SJCRH30 (cell line): ENCODE measurements at places on chromosomes 5 and 9. TPM values are rescaled to one million over a fixed set of nuclear protein-coding genes. Genes with fewer than 3 reads are reported as not detected.

GRCh38 chr5:127762412-127762811 is 59.2 kb downstream of the CCDC192 start:
- H3K4me3 ChIP-seq, result no peak overlapping the region
- H3K27ac ChIP-seq, result no peak overlapping the region
- no peaks in the 10 kb centered on the region for H3K27me3 ChIP-seq

GRCh38 chr9:135415586-135415985 is 64.0 kb upstream of the PPP1R26 start:
- no peak overlapping the region for H3K27ac ChIP-seq
- no peaks in the 10 kb centered on the region for H3K36me3 ChIP-seq
- no peaks in the 10 kb centered on the region; the same call in 1 of the 2 replicates for H3K4me1 ChIP-seq
- DNase-seq, result no peak
- no peak overlapping the region for H3K4me3 ChIP-seq

GRCh38 chr9:26308328-26308727 is 584.3 kb downstream of the CAAP1 start:
- no peak for DNase-seq
- H3K36me3 ChIP-seq, result no peaks in the 10 kb centered on the region
- no peaks in the 10 kb centered on the region for H3K4me1 ChIP-seq
- no peak overlapping the region for H3K27ac ChIP-seq

DNA sequence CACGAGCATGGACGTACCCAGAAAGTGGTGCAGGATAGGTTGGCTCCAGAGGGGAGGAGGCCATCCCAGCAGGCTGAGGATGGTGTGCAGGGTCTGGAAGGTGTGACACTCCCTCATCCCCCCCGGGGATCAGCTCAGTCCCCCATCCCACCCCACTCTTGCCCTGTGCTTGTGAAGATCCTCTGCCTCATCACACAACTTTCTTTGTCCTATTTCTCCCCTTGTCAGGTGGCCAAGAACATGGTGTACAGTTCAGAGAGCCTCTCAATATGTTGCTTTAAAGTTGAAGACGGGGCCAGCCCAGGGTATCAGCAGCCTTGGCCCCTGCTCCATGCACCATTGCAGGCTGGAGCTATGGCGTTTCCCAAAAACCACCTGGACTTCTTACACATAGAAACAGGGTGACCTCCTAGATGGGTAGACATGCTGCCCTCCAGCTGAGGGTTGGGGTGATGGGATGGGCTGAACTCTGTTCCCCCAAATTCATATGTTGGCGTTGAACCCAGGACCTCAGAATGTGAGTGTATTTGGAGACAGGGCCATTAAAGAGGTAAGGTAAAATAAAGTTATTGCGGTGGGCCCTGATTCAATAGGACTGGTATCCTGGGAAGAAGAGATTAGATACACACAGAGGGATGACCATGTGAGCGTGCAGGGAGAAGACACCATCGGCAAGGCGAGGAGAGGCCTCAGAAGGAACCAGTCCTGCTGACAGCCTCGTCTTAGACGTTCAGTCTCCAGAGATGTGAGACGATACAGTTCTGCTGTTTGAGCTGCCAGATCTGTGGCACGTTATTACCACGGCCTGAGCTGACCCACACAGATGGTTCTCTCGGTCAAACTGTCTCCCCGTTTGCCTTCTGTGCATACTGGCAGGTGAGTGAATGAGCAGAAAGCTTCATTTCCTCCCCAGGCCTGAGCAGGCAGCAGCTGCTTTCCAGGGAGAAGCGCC is 272.5 kb downstream of the GADD45G start:
- no peaks in the 10 kb centered on the region for H3K36me3 ChIP-seq
- no peak for DNase-seq
- no peak overlapping the region for H3K27ac ChIP-seq
- no peaks in the 10 kb centered on the region for H3K27me3 ChIP-seq
- no peak overlapping the region for H3K4me3 ChIP-seq
- H3K4me1 ChIP-seq, result peaks cover 40% of the 10 kb centered on the region

DNA sequence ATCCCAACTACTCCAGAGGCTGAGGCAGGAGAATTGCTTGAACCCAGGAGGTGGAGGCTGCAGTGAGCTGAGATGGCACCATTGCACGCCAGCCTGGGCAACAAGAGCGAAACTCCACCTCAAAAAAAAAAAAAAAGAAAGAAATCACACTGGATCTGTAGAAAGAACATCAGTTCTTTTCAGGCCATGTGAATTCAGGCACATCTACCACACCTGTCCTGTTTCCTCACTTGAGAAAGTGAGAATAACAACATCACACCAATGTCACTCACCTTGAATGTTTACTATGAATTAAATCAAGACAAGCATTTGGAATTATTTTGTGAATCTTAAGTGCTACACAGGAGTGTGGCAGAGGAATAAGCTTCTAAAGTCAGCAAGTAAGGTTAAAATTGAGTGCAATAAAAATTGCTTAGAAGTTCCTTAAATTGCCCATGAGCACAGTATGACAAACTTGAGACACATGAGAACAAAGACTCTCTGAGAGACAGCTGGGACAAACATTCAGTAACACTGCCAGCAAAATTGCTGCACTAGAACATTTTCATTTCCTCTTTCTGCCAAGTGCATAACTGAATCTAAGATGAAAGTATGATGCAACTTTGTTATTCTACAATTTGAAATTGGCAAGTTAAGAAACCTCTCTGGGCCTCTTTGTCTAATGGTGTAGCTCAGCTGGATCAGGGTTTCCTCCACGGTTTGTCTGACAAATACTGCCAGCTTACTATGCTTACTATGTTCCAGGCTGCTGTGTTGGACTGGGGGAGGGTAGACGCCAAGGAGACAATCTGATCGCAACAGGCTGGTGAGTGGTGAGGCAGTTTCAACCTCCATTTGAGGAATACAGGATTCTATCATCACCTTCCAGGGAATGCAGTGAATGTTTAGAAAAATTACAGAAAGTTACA is 1.9 kb upstream of the RIC1 start:
- DNase-seq, result no peak
- H3K36me3 ChIP-seq, result no peaks in the 10 kb centered on the region
- peak overlapping the region; percentile 8; the same call in 1 of the 2 replicates for H3K27ac ChIP-seq
- no peak overlapping the region for H3K4me3 ChIP-seq
- 0 out of 2 replicates have a peak, but pooled peaks cover 5% of the 10 kb centered on the region for H3K4me1 ChIP-seq

DNA sequence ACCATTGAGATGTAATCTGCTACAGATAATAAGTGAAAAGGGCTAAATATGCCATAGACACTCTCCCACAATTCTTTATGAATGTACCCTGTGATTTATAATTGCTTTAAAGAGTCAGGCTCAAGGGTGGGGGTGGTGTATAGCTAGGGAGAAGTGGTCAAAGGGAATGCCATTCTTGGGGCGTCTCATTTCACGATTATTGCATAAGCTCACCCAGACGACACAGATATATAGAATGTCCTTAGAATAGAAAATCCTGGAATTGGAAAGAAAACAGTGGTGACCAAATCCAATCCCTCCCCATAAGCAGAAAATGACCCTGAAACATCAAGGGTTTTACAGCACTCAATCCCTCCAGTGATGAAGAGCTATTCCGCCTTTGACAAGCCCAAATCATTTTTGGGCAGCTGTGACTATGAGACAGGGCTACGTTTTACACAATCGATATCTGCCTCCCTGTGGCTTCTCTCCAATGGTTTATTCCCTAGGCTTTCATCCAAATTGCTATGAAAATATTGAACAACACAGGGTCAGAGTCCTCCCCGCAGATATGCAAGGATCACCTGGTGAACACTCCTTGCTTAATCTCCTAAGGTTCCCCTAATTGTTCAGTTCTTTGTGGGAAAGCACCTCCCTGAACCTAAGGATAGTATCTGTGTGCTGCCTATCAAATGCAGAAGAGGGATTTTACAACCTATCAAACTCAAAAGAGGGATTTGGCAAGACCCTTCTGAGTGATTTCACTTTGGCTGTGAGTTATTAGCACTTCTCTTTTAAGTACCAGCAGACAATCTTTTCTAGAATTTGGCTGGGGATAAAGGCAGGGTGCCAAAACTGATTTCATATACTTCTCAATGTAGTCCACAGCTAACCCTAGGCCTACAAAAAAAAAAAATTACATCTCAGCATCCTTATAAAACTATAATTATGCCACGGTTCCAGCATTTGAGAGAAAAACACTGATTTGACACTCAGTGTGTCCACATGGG is 144.9 kb upstream of the CDH6 start:
- H3K4me3 ChIP-seq, result no peak overlapping the region
- no peaks in the 10 kb centered on the region for H3K36me3 ChIP-seq
- H3K27me3 ChIP-seq, result no peaks in the 10 kb centered on the region
- no peak overlapping the region for H3K27ac ChIP-seq

- no peak overlapping the region for H3K27ac ChIP-seq
- no peaks in the 10 kb centered on the region for H3K4me1 ChIP-seq
- no peak for DNase-seq
- H3K27me3 ChIP-seq, result peaks cover 4% of the 10 kb centered on the region; the same call in 1 of the 2 replicates
Observed at GRCh38 chr5:127505905-127506304, 11.5 kb upstream of the PRRC1 start.

IFNA2 gene
- not detected in 2 replicates for total RNA-seq

GZMA gene
- total RNA-seq, result not detected in 2 replicates

DNA sequence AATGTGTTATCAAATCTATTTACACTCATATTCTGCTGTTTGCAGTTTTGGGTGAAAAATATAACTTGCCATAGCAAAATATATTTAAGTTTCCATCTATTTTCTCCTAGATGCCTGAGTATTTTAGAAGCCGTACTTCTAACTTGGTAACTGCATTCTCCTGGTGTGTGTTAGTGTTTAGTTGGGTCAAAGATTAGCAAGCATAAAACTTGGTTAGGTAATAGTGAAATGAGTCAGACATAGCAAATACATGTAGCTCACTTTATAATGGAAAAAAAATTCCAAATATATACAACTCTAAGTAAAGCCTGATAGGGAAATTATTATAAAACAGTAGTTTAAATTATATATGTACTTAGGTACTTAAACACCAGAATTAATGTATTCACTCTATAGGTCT is 640.7 kb upstream of the ST8SIA4 start:
- no peaks in the 10 kb centered on the region for H3K36me3 ChIP-seq
- H3K27ac ChIP-seq, result no peak overlapping the region

PCA3 gene
- total RNA-seq, result 0.35 and 0.59 TPM in 2 replicates

PCDHB13 gene
- 3.0 and 3.2 TPM in 2 replicates for total RNA-seq

DNA sequence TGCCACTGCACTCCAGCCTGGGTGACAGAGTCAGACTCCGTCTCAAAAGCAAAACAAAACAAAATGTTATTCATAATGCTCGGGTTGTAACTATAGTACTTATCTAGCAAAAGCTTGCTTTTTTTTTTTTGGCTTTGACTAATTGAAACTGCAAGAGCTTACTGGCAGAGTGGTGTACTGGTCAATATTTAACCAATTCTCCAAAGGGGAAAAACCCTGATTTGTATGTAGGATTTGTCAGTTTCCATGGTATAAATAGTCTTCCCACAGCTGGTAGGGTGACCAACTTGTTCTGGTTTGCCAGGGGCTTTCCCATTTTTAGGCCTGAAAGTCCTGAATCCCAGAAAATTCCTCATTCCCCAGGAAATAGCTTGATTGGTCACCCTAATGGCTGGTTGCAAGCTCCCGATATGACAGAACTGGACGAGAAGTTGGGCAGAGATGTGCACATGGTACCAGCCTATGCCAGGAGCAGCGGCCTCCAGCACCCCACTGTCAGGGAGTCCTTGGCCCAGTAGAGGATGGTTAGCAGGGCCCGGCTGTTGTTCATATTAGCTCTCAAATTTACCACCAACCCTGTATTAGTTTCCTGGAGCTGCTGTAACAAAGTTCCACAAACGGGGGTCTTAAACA is 58.0 kb downstream of the FXN start:
- H3K27me3 ChIP-seq, result no peaks in the 10 kb centered on the region
- no peak for DNase-seq
- no peaks in the 10 kb centered on the region for H3K36me3 ChIP-seq
- no peak overlapping the region for H3K4me3 ChIP-seq
- no peaks in the 10 kb centered on the region for H3K4me1 ChIP-seq

GRCh38 chr9:133986774-133987445 is 5.2 kb downstream of the VAV2 start:
- no peak overlapping the region for H3K4me3 ChIP-seq
- DNase-seq, result no peak
- no peaks in the 10 kb centered on the region for H3K27me3 ChIP-seq
- H3K4me1 ChIP-seq, result peaks cover 15% of the 10 kb centered on the region; the same call in 1 of the 2 replicates
- H3K27ac ChIP-seq, result no peak overlapping the region
- H3K36me3 ChIP-seq, result no peaks in the 10 kb centered on the region
